ENCODE measurements at places on chromosomes 16 and 17. TPM values are rescaled to one million over a fixed set of nuclear protein-coding genes. Genes with fewer than 3 reads are reported as not detected.

The PRRT2 gene
- total RNA-seq = 0.81 TPM

The SLC12A3 gene
- not detected for total RNA-seq

The HEATR3 gene
- 23.1 TPM for total RNA-seq

The PRDM7 gene
- not detected for total RNA-seq

DNA sequence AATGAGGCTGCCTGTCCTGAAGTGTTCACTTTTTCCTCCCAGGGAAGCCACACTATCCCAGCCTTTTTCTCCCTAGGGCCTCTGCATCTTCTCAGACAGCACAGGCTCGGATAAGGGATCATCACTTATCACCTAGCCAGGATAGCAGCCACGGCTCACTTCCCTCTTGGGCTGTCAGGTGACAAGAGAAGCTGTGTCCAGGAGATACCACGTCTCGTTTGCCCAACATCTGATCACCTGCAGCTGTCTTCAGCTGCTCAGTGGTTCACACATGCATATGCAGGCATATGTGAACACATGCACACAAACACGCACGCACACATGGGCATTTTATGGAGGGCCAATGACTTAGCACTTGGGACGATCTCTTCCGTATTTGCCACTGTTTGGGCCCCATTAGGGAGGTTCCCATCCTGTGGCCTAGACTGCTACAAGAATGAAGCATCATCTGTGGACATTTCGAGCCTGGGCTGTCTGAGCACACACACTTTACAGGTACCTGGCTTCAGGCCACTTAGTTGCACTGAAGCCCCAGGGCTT is 32.4 kb upstream of the ADORA2B start:
- H3K4me3 ChIP-seq = no peak overlapping the region
- H3K27ac ChIP-seq = no peak overlapping the region
- no peaks in the 10 kb centered on the region for H3K27me3 ChIP-seq
- H3K4me1 ChIP-seq = peaks cover 12% of the 10 kb centered on the region
- H3K36me3 ChIP-seq = no peaks in the 10 kb centered on the region

DNA sequence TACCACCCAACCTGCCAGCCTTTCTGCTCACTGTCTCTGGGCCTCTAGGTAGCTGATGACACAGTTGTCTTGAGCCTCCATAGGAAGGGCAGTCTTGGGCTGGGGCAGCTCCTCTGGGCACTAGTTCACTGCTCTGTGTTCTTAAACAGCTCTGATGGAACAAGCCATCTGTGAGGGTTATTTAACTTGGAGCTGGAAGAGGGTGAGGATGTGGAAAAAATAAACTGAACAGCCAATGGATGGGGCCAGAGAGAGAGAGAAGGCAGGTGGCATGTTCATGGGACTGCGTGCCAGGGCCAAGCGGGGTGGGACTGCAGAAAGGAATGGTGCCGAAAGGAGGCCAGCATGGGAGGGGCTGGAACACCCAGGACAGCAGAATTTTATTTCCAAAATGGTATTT is 52.6 kb downstream of the HIC1 start:
- H3K27ac ChIP-seq = no peak overlapping the region
- no peak overlapping the region for H3K4me3 ChIP-seq
- H3K36me3 ChIP-seq = no peaks in the 10 kb centered on the region
- H3K27me3 ChIP-seq = no peaks in the 10 kb centered on the region
- no peaks in the 10 kb centered on the region for H3K4me1 ChIP-seq
- DNase-seq = no peak
